ENCODE measurements at places on chromosomes 7 and 10.

GRCh38 chr10:56912043-56912442, 551.0 kb upstream of the ZWINT start:
- DNase-seq, result no peak

DNA sequence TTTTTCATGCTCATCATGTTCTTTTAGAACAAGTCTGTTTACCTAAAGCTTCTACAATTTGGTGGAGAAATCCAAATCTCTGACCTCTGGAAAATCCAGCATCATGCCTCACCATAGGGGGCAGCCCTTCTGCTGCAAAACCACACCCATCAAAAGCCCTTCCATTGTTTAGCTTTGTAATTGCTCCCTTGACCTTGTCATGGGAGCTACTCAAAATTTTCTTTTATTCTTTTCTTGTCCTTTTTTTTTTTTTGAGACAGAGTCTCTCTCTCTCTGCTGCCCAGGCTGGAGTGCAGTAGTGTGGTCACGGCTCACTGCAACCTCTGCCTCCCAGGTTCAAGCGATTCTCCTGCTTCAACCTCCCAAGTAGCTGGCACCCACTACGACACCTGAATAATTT, 234.4 kb downstream of the NEBL start:
- DNase-seq, result no peak

GRCh38 chr10:87983716-87984115, 120.3 kb downstream of the PTEN start:
- no peak for DNase-seq

DNA sequence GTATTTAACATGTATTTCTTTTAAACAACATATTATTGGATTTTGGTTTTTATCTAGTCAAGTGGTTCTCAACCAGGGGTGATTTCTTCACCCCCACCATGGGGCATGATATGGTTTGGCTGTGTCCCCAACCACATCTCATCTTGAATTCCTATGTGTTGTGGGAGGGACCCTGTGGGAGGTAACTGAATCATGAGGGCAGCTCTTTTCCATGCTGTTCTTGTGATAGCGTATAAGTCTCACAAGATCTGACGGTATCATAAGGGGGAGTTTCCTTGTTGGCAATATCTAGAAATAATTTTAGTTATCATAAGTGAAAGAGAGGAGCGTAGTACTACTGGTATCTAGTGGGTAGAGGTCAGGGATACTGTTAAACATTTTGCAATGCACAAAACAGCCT, 37.6 kb downstream of the TMEM168 start:
- no peak for DNase-seq

DNA sequence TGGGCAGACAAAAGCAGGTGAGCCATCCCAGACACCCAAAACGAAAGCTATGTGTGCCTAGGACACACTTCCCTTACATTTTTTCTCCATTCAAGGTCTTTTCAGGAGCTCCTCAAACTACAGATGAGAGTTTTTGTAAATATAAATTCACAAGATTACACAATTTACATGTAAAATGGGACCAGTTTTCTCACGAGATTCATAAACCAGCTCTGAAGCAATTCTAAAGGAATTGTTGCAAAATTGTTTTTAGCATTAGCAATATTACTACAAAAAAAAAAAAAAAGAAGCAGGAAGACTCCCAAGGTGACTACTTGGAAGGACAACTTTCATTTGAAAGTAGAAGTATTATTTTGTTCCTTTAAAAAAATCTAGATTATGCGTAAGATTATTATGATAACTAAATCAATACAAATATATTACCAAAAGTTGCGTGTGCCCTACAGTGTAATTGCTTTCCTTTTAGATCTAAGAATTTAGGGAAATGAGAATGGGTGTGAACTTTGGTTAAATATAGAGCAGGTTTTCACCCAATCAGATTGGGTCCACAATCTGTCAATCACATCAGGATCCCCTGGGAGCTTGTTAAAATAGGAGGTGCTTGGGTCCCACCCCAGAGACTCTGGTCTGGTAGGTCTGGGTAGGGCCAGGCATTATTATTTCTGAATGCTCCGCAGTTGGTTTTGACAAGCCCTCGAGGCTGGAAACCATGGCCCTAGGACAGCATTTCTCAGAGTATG, 72.2 kb downstream of the TBXAS1 start:
- DNase-seq, result no peak

DNA sequence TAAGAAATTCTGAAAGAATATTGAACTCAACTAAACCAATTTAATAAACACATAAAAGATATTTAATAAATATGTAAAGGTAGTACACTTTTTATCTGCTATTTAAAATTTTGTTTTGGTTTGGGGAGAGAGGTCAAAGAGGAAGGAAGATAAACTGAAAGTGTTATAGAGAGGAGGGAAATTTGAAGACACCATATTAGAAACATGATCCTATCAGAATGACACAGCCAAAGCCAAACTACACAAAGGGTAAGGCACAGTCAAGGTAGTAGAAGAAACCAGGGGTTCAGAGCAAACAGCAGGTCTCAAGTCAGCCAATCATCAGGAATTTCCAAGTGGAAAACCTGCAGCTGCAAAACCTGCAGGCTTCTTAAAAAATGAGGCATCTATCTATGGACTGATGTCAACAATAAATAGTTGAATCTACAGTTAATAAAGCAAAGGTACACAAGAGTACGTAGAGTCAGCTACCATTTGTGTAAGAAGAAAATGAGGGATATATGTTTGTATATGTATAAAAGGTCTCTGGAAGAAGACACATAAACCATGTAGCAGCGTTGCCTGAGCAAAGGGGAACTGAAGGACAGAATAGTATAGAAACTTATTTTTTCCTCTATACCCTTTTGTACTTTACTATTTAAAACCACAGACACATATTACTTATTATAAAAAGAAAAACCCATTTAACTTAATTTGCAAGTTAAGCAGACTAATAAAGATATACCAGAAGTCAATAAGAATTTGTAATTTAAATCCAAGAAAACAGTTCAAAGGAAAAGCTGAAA, 10.0 kb downstream of the ZNF800 start:
- no peak for DNase-seq

DNA sequence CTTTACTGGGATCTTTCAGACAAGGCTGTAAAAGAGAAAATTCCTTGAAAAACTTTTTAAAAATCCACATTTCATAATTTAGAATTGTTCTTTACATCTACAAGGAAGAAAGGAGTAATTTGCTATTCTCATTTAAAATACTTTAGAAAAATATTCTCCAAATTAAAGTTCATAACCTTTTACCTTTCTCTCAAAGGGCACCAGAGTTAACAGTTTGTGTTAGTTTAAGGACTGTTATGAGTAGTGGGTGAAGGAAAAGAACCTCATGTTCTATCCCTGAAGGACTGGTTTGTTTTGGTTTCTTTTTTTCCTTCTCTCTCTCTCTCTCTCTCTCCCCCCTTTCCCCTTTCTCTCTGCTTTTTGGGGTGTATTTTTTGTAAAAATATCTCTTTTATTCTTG, 4.1 kb downstream of the AGMO start:
- DNase-seq, result no peak

- DNase-seq, result no peak
These were observed 5.3 kb downstream of the DENND2A start for GRCh38 chr7:140635345-140635744.

DNA sequence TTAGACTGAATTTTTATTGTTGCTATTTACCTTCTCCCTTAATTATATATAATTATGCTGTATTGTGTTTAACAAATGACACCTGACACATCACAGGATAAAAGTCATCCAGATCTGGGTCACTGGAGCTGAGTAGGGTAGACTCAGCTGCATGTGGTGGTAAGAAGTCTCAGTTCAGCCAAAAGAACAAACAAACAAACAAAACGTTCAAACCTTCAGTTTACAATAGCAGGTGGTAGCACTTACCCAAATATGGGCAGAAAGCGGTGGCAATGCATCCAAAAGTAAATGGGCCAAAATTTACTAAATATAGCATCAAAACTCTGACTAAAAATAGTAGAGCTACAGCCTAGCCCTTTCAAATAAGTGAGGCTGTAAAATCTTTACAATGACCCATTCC, 42.2 kb downstream of the ZWINT start:
- no peak for DNase-seq

- no peak for DNase-seq
These were observed 32.7 kb upstream of the RBAK start for GRCh38 chr7:5012985-5013384.

DNA sequence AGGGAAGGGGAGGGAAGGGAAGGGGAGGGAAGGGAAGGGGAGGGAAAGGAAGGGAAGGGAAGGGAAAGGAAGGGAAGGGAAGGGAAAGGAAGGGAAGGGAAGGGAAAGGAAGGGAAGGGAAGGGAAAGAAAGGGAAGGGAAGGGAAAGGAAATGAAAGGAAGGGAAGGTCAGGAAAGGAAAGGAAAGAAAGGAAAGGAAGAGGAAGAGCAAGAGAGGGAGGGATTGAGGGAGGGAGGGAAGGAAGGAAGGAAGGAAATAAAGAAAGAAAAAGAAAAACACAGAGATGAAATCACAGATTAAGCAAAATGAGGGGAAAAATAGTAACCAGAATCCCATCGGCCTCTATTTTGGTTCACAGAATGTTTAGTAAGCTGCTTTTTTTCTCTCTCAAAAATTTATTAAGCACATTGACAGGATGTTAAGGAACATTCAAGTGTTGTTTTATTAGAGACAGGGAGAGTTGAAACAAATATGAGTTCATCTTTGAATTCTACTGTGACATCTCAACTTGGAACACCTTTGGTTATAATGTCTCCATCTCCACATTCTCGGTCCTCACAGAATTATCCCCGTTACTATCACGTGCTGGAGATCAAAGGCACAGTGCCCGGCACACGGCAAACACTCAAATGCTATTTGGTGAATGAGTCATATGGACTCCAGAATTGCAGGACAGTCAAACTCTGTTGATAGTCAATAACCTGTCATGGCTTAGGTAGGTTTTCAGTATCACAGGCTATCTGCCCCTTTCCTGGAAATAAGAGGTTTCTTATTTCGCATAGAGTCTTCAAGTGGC, 52.4 kb downstream of the ABCB1 start:
- DNase-seq, result no peak

DNA sequence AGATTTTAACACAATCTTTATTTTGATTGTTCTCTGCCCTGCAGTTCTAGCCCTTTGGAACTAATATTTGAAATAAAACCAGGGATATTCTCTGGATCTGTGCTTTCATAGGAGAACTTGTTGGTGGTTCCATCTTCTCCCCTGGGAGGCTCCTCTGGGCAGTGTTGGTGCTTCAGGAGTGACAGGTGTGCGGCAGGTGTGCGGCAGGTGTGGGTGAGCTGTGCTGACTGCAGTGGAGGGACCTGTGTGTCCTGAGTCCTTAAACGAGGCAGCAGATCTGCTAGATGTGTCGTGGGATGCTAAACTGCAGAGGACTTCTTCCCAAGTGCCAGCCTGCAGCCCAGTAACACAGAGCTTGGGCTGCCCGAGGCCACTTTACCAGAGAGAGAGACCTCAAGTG, 98.4 kb downstream of the LYZL1 start:
- DNase-seq, result no peak

DNA sequence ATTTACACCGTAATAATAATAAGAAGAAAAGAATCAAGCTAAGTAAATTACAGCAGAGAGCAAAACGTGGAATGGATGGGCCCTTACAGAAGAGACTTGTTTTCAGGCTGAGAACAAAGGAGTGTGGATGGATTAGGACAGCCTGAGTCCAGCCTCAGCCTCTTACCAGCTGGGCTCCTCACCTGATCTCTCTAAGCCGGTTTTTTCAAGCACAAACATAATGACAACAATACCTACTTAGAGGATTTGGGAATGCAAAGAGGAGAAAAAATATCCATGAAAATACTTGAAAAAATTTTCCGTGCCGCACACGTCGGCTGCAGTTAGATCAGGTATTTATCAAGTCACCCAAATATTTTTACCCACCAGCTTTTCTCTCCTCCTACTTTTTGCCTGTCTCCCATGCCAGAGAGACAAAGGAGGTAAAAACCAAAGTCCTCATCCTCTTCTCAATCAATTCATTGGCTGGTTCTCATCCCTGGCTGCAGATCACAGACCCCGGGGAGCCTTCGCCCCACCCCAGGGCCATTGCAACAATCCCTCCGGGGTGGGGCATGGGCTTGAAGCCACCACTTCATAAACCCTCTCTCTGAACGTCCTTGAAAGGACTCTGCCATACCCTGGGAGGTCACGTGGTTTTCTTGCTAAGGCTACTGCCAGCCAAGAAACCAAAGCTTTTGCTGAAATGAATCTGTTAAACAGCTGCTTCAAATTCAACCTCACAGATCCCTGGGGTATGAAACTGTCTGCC, 29.7 kb upstream of the GTF2I start:
- peak; percentile 62 for DNase-seq

- DNase-seq, result peak; percentile 45
These were observed 343.0 kb downstream of the CRPPA start for GRCh38 chr7:16078076-16078952.

GRCh38 chr10:12823328-12823727, 178.2 kb downstream of the CCDC3 start:
- DNase-seq, result no peak

- peak; percentile 42 for DNase-seq
These were observed 25.3 kb downstream of the GFRA1 start for GRCh38 chr10:116247691-116248090.

GRCh38 chr10:7400068-7400715, 10.6 kb downstream of the SFMBT2 start:
- DNase-seq, result no peak

GRCh38 chr7:45690762-45691150, 116.6 kb downstream of the ADCY1 start:
- DNase-seq, result no peak

GRCh38 chr7:21044913-21045568, 258.4 kb upstream of the SP8 start:
- DNase-seq, result no peak

DNA sequence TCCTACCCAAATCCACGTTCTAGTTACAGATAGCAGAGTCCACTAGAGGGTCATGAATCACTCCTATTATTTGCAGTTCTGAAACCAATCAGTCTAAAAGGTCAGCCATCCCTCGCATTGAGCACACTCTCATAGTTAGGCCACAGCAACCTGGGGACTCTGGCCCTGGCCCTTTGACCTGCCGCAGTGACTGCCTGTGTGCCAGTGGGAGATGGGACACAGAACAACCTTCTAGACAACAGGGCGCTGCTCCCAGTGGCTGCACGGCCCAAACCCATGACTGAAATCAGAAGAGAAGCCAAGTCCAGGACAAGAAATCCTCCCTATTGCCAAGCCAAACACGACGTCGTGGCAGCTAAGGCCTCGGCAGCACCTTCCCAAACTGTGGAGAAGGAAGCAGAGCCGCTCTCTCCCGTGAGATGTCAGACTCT, 158.5 kb downstream of the HERPUD2 start:
- no peak for DNase-seq

GRCh38 chr7:25347360-25348066, 119.2 kb upstream of the NPVF start:
- DNase-seq, result no peak

DNA sequence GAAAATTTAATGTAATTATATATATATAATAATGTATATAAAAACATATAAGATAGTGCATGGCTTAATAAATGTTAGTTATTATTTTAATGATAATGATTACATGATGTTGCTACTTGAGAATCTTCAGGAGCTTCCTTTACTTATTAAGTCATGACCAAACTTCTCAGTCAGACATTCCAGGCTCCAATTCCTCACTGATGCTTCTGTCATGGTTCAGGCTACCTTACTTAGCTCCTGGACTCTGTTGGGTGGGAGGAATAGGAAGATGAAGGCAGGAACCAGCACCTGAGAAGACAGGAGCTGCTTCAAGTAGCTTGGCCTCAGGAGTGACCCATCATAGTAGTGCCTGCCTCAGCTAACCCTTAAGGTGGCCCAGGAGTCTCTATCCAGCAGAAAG, 55.0 kb upstream of the EEPD1 start:
- no peak for DNase-seq

- DNase-seq, result peak; percentile 74
These were observed at the start of gene GNAI1 for GRCh38 chr7:80134536-80135308. TSS of gene GNAI1 (plus strand) at chr7:80134831. CDS start at chr7:80135161, 330 bp downstream.

Measured in AG08395 (cell line).